ENCODE measurements at places on chromosomes 1 and 21.
A peak's percentile ranks its signal among the peaks of the same experiment; 100 is the strongest.

DNA sequence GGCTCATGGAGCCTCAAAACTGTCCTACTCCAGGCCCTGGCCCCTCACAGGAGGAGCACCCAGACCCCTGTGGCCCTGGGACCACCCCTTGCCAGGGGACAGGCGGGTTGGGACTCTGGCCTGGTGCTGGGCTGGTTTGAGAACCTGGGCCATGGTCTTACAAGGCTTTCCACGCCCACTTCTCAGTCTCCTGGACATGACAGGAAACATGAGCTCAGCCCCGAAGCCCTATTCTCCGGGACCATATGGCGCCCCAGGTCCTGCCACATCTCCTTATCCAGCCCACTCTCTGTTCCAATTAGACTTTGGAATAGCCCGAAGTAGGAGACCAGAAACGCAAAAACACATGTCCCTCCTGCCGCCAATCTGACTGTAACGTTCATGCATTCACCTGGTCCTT lies 47.9 kb downstream of the KCNAB2 start:
- DNase-seq: no peak

DNA sequence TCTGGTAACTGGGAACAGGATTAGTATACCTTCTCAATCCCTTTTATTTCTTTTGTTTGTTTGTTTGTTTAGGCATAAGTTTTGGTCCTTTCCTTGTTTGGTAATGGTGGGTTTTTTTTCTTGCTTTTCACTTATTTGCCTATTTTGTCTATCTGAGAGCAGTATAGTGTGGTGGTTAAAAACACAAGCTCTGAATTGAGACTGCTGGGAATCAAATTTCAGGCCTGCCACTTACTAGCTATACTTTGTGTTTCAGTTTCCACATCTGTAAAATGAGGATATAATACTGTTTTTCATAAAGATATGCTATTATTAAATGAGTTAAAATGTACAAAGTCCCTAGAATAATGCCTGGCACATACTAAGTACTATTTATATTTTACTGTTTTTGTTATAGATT lies 81.6 kb upstream of the IVNS1ABP start:
- no peak for DNase-seq

GRCh38 chr1:171913385-171913784 lies 72.1 kb downstream of the DNM3 start:
- no peak for DNase-seq

- DNase-seq: no peak
These were observed 39.1 kb upstream of the CLDN14 start for GRCh38 chr21:36518883-36519492.

- DNase-seq: no peak
These were observed 55.0 kb upstream of the ZNF326 start for GRCh38 chr1:89939693-89940438.

DNA sequence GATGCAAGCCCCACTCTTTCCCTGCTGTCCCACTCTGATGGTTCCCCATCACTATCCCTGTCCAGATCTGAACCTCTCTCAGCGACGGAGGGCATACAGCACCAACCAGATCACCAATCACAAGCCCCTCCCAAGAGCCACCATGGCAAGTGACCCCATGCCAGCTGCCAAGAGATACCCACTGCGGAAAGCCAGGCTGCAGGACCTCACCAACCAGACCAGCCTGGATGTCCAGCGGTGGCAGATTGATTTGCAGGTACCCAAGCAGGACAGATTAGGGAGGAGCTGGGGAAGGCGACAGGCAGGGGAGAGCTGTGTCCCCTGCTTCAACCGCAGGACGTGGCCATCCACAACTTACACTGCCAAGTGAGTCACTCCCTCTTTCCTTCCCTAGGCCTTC lies 46.9 kb downstream of the VWA5B1 start:
- no peak for DNase-seq

GRCh38 chr1:143735764-143736461 lies 235.9 kb downstream of the FAM72C start:
- peak; percentile 15 for DNase-seq

GRCh38 chr1:223834660-223835263 lies 11.0 kb downstream of the TP53BP2 start:
- DNase-seq: no peak

DNA sequence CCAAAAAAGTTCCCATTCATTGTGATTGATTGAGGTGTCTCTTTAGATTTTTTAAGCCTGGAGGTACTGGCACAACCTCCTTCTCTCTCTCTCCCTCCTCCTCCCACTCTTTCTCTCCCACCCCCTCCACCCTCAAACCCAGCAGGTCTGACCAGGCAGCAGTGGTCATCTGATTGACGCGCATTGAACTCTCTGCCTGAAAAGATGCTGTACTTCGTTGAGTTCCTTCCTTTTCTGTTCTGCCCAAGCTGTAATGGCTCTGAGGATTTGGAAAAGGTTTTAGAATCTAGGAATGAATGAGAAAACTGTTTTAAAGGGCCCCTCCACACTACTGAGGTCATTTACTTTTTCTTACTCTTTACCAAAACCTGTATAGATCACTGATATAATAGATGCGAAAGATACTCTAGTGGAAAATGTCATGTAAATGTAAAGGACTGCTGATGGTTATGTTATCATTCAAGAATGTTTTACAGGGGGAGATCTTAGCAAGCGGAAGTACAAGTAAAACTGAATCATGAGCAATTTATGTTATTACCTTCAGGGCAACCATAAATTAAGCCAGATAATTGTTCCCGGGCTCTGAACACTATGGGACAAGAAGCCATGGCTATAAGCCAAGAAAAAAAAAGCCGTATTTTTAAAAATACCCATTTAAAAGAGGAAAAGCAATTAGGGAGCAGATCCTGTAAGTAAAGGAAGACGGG lies 25.2 kb upstream of the DYRK1A start:
- no peak for DNase-seq

DNA sequence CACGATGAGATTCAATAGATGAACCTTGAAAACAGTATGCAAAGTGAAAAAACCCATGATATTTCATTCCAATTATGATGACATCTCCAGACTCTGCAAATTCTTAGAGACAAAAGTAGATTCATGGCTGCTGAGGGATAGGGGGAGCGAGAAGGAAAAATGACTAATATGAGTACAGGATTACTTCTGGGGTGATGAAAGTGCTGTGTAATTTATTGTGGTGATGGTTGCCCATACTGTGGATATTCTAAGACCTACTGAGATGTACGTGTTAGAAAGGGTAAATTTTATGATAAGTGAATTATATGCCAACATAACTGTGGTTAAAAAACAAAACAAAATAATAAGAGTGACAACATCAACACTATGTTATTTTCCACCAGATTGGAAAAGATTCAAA lies 18.9 kb upstream of the RGS7 start:
- DNase-seq: no peak

DNA sequence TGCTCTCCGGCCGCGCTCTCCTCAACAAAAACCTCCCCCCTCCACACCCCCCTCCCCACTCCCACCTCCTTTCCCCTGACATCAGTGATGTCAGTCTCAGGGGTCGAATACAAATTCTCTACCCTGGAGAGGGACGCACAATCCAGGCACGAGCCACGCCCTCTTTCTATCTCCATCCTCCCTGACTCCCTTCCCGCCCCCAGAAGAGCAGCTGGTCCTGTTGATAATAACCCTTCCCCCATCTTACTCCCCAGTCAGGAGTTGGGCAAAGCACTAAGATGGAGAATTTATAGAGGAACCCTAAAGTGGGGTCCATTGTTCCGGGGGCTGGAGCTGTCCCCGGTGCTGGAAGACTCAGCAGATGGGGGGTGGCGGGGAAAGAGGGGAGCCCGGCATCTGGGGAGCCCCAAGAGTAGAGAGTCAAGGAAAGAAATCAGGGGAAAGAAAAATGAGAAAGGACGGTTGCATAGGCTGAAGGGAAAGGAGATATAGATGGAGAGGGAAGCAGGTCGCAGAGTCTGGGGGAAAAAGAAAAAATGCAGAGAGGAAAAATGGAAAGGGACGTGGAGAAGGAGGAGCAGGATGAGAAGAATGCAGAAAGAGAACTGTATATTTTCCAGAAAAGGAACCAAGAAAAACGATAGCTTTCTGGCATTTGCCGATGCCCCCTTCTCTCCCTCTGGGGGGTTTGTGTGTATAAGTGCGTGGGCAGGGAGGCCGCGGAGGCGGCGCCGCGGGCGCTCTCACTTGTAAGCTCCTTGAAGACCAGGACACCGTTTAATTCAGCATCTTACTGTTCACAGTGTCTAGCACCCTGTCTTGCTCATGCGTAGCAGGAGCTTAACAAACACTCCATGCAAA lies at the start of gene CELF3:
TSS of gene CELF3 (minus strand) at position 33 of the 861 bp plus-strand sequence. CDS start 783 bp downstream, outside the sequence.
- DNase-seq: no peak

DNA sequence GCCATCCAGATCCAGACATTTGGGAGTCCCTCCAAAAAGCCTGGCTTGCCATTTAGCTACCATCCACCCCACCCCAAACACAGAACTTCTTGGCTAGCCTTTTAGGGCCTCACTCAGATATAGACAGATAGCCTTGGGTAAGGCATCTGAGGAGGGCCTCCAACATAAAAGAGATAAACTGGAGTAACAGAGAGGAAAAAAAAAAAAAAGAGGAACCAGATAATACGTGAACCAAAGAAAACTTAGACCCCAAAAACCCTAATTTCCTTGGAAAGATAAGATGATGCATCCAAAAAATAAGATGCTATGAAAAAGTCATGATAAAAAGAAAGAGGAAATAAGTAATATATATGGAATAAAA lies 19.8 kb upstream of the LSS start:
- no peak for DNase-seq

GRCh38 chr1:33146003-33146402 lies 35.8 kb downstream of the TRIM62 start:
- no peak for DNase-seq

DNA sequence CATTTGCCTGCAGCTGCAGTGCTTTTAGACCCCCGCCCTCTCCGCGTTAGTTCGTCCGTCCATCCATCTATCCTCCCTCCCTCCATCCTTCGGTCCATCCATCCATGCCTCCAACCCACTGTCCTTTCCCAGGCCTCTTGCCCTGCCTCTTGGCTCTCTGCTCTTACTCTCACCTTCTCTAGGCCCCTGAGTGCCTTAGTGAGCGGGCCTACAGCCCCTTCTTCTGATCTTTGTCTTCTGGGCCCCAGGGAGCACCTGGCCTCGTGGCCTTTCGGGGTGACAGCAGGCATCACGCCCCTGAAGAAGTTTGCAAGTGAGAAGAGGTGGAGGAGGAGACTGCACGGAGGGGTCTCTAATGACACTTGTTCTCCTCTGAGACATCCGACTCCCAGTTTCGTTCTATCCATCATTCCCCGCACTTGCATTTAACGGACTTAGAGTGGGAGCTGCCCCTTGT lies 842 bp downstream of the ATXN7L2 start:
- no peak for DNase-seq

DNA sequence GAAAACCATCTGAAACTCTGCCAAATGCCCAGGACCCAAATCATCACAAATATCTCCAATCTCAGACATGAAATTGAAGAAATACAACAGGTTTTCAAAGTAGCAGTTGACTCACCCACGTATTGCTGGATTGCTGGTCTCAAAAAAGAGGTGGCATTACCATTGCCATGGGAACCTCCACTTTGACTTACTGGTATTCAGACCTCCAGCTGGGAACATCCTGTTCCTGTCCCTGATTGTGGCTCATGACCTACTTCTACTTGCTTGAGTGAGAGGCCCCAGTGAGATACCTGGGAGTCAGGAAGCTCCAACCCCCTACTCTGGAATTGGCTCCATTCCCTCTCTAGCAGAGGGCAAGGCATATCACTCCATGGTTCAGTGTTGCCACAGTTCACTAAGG lies 64.6 kb downstream of the NMNAT2 start:
- DNase-seq: no peak

DNA sequence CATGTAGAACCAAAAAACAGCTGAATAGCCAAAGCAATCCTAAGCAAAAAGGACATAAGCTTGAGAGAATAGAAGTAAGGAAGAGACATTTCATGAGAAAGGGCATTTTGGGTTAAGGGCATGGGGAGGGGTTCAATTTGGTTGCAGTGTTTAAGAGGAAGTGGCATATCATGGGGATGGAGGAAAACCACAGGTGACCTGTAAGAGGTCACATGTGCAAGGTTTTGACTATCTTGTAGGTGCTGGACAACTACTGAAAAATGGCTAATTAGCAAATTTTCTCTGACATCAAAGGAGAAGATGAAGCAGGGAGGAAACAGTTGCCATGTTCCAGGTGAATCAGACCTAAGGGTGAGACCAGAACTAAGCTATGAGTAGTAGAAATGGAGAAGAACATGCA lies 31.3 kb upstream of the ROR1 start:
- no peak for DNase-seq

DNA sequence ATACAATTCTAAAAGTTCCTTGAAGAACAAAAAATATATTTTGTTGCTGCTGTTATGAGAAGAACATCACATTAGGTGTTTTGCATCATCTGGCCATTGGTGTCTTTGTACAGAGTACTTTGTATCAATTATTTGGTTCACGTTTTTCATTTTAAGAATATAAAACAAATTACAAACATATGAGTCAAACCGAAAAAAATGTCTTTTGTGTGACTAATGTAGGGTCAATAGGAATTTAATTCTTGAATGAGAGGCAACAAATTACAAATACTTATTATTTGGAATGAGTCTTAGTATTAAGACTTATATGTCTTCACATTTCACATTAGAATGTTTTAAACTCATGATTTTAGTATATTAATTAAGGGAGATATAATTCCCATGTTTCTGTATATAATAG lies 54.8 kb downstream of the NR5A2 start:
- no peak for DNase-seq

- peak; percentile 31 for DNase-seq
These were observed 12.5 kb downstream of the POLR3GL start for GRCh38 chr1:145977016-145977415.

DNA sequence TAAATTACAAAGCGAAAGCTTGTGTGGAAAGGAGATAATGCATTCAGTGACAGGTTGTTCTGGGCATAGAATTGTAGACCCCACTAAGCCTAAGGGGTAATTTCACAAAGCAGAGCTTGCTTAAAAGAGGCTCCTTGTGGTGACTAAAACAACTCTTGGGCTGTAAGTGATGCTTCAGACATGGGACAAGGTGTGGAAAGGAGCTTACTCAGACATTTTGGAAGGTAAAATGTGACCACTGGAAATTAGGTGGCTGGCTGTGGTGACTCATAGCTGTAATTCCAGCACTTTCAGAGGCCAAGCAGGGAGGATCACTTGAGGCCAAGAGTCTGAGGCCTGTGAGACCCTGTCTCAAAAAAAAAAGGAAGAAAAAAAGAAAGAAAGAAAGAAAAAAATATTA lies 51.1 kb upstream of the LRRC8C start:
- DNase-seq: no peak

- peak; percentile 86 for DNase-seq
These were observed 51.2 kb upstream of the NFASC start for GRCh38 chr1:204819495-204819894.

DNA sequence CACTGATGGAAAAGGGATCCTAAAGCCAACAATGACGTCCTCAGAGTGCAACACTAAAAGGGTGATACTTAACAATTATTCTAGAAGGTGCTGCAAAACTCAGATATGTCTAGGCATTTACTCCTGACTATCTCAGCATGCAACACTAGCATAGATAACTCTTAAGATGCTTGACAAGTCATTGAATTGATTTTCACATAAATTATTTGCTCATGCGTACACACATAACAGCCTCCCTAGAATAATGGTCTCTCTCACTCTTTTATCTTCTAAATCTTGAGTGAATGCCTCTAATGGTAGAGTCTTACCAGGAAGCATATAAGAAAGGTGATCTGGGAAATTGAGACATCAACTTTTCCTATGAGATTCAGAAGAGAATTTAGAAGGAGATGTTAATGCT lies 1283.7 kb downstream of the MRPL39 start:
- DNase-seq: no peak

Data from breast epithelium (tissue), 4 donors.